NCI-H2171 (cell line): ENCODE measurements at places on chromosomes 5 and 9.

- DNase-seq: no peak
Measured at GRCh38 chr9:130143279-130143893, 28.8 kb upstream of the NCS1 start.

DNA sequence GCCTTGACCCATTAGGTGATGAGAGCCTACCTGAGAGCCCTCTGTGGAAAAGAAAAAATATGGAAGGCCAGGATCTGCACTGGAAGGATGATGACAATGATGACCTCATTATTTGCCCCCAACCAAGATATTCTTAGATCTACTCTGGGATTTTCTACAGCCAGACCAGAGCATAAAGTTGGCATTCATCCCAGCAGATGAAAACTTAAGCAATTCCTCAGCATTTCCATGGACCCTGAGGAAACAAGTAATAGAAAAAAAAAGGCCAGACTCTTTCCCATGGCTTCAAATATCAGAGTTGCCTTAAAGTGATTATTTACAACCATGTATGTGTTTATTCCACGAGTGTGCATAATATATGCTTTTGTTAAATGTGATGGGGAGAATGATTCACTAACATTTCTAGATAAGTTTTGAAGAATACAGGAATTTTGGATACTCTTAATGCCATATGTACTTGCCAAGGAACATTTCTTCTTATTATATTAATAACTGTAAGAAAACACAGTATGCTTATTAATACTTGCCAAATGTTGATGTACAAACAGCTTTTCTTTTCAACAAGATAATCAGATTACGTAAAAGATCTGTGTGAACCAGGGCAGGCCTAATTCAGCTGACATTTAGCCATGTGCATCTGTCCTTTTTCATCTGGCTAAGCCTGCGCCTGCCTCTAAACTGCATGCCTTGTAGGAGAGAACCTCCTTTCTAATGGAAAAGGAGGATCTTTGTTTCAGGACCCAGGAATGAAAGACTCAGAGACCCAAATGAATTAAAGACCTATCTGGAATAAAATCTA lies 94.8 kb downstream of the ARRDC3 start:
- no peak for DNase-seq

DNA sequence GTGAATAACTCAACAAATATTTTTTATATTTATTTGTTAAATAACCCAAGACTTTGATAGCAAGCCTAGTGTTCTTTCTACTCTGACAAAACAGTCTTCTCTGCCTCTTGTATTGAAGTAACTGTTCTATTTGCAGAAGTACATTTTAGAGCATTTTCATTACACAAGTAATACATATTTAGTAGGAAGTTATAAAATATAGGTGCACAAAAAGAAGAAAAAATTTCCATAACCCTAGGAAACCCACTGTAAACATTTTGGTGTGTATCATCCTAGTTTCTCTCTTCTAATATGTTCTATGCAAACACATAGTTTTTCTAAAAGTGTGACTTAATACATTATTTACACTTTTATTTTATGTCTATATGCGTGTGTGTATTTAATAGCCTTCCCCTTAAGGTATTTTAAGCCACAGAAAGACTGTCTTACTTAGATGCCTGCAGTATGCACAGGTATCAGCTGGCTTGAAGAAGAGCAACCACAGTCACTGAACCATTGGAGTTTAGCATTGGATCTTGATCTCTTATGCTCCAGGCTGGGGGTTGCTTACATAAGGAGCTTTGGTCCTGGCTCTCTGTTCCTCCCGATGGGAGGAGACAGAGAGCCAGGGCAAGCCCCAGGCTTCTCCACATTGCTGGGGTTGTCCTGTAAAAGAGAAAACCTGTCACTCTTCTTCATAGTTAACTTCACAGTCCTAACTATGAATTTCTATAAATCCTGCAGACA lies 3.8 kb downstream of the SELENOP start:
- DNase-seq: no peak

- DNase-seq: peak; percentile 15
Measured at GRCh38 chr5:95822542-95823181, at the start of gene GLRX. Gene GLRX, minus strand, starts transcription at chr5:95822726. Its CDS starts 64 bp downstream, at chr5:95822662.

- DNase-seq: no peak
Measured at GRCh38 chr5:32195265-32195664, 21.1 kb upstream of the GOLPH3 start.

DNA sequence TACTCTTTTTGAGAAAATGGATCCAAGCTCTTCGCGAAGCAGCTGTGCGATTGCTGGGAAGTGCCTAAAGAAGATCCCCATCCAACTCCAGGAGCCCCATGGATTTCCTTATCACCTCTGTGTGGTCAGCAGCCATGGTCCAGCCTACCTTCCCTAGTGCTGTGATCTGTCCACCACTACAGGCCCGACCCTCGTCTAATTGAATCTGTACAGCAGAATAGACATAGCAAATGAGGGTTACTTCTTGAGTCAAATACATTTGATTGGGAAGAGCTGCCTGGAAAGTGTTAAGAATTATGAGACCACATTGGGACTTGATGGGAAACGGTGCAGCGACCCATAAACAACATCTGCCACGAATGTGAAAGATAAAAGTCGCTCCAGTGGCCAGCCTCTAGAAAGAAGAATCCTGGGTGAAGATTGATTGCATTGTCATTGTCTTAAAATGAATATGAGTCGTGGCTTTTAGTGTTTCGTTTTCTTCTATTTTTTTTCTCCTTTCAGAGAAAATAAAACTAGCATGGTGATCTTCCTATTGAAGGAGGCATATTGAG lies 118.4 kb downstream of the PAM start:
- no peak for DNase-seq

DNA sequence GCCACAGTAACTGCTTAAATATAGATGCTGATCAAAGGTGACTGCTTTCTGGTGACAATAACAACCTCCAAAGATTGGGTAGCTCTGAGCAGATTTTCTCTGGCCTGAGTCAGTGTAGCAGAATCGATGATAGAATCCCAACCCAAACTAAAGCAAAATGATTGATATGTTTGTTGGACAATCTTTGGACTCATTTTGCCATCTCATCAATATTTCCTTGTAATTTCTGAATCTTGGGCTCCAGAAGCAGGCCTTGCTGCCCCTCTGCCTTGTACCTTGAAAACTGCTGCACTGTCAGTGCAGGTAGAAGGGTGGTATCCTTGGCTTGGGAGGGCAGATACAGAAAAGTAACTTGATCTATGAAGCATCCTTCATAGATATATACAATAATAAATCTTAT lies 18.9 kb downstream of the TTC23L start:
- no peak for DNase-seq

DNA sequence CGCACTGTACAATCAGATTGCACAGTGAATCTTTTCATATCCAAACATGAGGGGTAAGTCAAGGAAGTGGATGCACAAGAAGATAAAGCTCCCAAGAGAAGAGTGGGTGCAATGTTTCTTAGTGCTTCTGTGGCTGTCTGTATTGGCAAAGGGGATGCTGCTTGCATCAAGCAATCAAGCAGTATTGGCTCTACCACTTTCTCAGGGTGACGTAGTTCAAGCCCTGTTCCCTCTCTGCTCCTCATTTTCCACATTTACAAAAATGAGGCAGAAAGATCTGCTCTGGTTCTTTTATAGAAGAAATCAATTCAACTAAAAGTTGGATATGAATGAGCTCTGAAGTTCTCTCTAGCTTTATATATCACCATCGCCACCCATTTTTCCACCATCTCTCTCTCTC lies 2.3 kb downstream of the TNFSF8 start:
- no peak for DNase-seq

- no peak for DNase-seq
Measured at GRCh38 chr5:67746103-67746502, 469.5 kb upstream of the PIK3R1 start.

DNA sequence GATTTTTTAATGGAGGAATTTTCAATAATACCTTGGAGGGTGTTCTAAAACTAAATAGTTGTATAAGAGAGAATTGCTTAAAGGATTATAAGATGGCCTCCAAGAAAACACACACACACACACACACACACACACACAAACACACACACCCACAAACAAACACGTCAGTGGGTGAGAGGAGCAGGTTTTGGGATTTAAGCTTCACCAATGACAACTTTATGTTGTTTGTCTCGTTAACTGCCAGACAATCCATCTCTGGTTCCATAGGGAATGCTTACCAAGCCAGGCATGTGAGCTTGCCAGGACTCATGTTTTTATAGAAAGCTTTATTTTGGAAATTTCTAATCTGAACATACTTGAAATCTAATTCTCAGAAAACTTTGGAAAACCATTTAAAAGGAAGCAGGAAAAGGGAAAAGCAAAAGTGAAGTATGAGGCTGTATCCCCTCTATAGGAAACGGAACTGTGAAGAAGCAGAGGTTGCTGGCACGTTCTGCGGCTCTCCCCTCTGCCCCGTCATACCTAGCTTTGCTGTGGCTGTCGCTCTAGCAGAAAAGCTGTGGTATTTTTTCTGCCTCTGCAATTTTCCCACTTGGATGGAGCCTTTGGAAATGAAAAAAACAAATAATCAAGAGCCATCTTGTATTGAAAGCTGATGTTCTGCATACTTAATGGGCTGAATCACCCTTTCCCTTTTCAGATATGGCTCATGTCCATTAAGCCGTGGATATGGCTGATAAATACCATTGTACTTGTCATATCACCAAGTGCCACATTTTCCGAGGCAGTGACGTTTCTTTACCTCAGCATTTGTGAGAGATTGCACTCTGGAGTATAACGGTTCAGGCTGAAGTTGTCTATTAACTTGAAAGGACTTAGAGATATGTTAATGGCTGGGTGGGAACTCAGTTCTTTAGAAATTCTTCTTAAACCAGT lies 112.7 kb downstream of the NTRK2 start:
- DNase-seq: no peak

GRCh38 chr5:112738191-112738560 lies 491 bp downstream of the APC start:
- no peak for DNase-seq

GRCh38 chr5:141875795-141876627 lies 2.2 kb downstream of the PCDH1 start:
- no peak for DNase-seq

DNA sequence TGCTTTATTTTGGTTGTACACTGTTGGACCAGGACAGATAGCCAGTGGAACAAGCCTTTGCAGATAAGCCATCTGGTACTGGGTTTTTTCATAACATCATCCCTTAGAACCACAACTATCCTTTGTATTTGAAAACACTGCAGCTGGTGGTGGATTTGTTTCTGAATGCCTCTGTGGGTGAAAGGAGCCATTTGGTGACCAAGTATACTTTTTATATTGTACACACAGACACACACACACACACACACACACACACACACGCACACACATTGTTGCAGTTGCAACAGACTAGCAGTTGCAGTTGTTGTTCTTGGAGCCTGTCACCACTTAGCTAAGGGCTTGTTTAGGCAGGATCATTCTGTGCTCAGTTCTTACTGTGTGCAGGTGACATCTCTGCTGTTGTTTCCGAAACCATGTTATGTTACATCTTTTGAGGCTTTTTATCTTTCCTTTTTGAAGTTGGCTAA lies 22.9 kb upstream of the CAVIN4 start:
- no peak for DNase-seq

DNA sequence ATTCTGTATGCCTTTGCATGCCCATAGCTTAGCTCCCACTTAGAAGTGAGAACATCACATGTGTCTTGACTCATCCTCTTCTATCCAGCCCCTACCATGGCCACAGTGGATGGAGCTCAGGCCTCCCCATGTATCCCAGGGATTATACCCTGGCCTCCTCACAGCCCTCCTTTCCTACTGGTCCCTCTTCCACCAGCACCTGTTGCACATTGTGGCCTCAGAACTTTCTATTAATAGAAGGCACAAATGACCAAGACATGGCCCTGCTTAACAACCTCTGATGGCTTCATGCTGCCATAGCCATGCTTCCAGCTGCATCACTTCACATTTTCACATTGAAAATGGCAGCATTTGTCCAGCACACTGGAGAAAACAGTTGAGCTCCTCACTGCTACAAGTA lies 315.4 kb downstream of the CDK5RAP2 start:
- DNase-seq: no peak

DNA sequence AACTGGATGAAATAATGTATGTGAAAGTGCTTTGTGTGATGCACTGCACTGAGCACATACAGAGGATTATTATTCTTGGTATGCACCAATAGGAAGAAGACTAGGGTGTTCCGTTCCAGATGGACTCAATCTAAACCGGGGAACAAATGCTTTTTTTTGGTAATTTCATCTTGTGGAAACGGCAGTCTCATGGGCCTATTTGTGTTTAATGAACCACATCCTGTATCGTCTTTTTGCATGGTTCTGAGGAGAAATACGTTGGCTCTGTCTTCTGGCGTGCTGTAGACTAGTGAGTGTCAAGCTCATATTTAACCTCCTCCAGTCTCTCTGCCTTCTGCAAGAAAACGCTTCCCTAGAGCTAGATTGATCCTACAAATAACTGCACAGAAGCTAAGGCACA lies 30.0 kb downstream of the TRIM32 start:
- no peak for DNase-seq

DNA sequence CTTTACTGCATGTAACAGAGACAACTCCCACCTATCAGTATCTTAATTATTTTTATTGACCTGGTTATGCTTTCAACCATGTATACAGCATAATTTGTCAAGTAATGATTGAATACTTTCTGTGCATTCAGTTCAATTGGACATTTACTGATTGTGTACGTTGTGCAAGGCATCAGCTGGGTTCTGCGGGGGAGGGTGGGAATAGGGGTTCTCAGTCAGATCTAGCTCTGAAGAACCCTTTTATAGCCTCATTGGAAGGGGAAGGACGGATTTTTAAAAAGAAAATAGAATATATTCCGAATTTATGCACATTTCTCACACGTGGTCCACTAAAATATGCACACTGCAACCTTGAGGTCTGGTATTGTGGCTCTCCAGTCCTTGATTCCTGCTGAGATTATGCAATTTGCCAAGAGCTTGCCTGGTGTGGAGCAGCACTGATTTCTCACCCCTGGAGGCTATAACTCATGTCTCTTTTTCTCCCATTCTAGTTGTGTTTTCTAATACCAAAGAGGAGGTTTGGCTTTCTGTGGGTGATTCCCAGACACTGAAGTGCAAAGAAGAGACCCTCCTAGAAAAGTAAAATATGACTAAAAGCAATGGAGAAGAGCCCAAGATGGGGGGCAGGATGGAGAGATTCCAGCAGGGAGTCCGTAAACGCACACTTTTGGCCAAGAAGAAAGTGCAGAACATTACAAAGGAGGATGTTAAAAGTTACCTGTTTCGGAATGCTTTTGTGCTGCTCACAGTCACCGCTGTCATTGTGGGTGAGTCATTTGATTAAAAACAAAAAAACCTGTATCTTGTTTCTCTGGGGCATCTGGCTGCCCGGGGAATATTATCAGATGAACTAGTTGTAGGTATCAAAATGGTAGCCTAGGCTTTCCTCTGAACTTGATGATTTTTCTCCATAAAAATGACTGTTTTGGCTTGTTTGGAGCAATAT lies 1.7 kb downstream of the SLC1A3 start:
- no peak for DNase-seq

- DNase-seq: no peak
Measured at GRCh38 chr9:70415041-70415440, 584 bp upstream of the KLF9 start.
